A673 (cell line): ENCODE measurements at places on chromosomes 1 and 21. TPM values are rescaled to one million over a fixed set of nuclear protein-coding genes. Genes with fewer than 3 reads are reported as not detected.

Gene HTR1D
- 0.13 and 0.20 TPM in 2 replicates for total RNA-seq

Gene FOXO6
- total RNA-seq: 6.1 and 7.6 TPM in 2 replicates

Gene C21orf58
- total RNA-seq: 41.2 and 51.0 TPM in 2 replicates

Gene CLCNKB
- 0.13 TPM in 1 of 2 replicates, not detected in the other for total RNA-seq

Gene SAMD13
- total RNA-seq: 1.2 and 1.6 TPM in 2 replicates

- DNase-seq: no peak
Observed at GRCh38 chr1:248923352-248924338, 17.6 kb downstream of the PGBD2 start.

DNA sequence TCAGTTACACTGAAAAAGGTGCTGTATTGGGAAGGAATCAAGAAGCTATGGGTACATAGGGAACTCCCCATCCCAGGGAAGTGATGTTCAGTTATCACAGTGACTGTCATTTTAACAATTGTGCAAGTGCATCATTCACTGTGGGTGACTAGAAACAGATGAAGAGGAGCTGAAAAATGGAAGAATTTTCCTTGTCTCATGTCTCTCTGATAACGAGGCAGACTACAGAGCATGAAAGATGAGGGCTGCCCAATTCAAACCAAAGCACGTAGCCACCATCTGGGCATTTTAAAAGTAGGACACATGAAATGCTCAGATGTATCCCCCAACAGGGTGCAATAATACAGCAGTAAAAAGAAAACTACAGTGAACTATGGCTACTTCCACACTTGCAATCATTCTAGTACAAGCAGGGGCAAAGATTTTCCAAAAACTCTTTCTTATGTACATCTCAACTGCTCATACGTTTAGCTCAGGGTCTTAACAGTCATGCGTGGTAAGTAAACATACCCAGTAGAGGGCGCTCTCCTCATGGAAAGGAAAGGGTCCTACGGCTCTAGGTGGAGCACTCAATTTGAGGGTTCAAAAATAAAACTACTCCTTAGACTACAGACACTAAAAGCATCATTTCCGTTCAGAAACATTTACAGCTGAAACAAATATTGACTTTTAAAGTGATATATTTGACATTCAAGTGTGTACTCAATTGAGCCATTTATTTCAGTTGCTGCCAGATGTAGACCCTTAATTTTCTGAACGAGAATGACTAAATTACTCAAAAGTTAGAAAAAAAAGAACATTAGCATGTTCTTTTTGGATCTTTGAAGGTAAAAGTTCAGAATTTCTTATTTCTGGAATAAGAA is 143.2 kb downstream of the KCTD3 start:
- DNase-seq: peak; percentile 77

- peak; percentile 80 for DNase-seq
Observed at GRCh38 chr1:89483010-89483756, 41.4 kb upstream of the LRRC8B start.

GRCh38 chr21:42769820-42770716 is 109.3 kb downstream of the WDR4 start:
- DNase-seq: no peak

DNA sequence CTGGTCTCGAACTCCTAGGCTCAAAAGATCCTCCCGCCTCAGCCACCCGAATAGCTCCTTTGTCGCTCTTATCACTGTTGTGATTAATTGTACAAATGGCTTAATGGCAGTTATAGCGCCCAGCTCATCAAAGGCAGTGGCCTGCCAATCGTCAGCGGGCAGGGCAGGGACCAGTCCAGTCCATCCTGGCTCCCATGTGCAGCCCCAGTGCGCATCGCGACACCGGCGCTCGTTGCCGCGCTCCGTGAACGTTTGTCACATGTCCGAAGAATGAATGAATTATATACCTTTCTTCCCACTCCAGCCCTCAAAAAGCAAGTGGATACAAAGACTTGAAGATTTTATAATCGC is 18.4 kb downstream of the MTX1 start:
- DNase-seq: peak; percentile 73

Gene SLC6A9
- 31.4 and 40.8 TPM in 2 replicates for total RNA-seq

Gene HMGN1
- 447 and 457 TPM in 2 replicates for total RNA-seq

Gene OR2G6
- not detected in 2 replicates for total RNA-seq

DNA sequence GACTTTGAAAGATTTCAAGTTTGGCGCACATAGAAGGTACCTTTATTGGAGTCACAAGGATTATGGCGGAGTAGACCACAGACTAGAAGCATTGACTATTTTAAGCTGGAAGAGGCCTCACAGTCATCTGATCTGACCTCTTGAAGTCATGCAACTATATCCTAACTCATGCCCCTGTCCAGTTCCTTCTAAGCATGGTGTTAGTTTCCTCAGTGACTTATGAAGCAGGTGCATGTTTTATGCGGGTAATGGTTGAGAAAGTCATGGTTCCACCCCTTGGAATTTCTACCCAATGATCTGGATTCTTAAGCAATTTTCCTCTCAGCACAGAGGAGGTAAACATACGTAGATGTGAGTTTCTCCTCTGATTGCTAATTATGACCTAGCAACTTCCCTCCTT is 11.7 kb downstream of the OLFML3 start:
- DNase-seq: no peak

GRCh38 chr1:102588536-102588935 is 519.8 kb downstream of the COL11A1 start:
- DNase-seq: peak; percentile 12

Gene CYP4B1
- total RNA-seq: not detected in 2 replicates

Gene KRTAP12-4
- total RNA-seq: 0.81 and 1.0 TPM in 2 replicates

DNA sequence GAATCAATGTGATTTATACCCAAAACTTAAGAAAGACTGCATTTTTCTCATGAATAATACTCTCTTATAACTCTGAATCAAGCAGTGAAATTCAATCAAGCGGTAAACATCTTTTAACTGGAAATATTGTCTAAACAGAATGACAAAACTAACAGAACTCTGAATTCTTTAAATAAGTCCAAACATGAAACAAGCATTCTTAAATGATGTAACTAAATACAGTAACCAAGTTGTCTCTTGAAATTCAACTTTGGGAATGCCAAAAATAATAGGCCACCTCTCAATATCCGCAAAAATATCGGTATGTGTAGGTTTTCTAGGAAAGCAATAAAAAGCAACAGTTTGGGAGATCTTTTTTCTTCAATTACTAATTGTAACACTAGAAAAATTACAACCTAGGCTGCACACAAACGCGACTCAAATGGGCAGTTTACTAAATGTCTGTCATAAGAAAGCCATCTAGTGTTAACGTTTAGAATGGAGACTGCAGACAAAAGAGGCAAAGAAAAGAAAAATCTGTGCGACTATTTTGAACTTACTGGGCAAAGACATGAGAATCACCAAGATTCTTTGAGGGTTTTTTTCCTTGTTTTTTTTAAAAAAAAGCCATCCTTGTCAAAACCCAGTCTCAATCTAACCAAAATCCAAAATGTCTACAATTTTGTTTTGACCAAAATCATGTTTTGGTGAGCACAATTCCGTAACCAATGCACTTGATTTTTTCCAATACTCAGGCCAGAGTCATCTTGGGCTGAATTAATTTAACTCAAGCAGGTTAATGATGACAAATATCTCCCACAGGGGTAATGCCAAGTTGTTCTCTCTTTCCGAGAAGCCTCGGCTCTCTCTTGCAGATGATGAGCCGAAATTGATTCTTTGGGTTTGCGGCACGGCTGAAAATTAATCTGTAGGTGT is 1.3 kb downstream of the SIPA1L2 start:
- DNase-seq: peak; percentile 71

DNA sequence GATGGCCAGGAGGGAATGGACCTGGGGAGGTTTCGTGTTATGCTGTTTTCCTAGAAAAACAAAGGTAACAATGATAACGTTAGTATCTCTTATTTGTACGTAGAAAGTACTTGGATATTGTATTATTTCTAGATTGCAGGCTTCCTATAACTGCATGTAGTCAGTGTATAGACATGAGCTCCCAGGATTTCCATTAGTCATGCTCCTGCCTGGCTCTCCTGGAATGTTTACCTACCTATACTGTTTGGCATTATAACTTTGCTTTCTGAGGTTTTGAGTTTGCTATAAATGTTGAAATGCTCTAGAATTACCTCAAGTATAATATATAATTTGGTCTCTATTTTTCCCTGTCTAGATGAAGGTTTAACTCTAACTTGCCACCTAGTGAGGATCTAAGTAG is 66.1 kb downstream of the TTC3 start:
- no peak for DNase-seq

Gene RXFP4
- total RNA-seq: not detected in 2 replicates

Gene ZNF691
- total RNA-seq: 13.5 and 14.2 TPM in 2 replicates

DNA sequence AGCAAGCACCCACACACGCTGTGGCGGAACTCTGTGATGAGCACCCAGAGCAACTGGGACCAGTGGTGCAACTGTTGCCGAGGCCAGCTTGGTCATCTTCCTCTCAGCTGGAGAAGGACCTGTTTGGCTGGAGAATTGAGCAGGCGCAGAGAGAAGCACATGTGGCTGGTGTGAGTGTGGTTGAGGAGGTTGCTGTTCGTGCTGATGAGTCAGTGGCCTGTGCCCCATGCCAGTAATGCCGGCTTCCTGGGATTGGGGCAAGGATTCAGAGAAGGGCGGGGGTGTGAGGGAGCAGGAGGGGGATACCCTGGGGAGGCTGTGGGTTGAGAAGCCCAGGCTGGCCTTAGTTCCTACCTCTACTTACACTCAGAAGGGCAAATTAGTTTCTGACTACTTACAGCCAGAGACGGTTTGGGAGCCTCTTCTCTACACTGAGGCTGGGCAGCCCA is 57.5 kb upstream of the EPS8L3 start:
- DNase-seq: no peak

DNA sequence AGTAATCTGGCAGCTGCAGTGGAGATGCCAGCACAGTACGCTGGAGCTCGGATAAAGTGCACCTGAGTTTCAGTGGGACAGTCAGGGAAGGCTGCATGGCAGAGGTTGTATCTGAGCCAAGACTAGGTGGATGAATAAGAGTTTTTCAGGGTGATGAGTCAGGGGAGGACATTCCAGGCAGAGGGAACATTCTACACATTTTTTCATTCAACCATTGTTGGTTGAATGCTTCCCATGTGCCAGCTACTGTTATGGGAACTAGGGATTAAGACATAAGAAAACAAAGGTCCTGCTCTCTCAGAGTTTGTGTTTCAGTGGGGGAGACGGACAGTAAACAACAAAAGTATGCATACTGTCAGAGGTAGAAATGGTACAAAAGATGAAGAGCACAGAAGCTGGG is 5.2 kb downstream of the LEPR start:
- no peak for DNase-seq

Gene TRIM45
- 3.2 and 6.7 TPM in 2 replicates for total RNA-seq

DNA sequence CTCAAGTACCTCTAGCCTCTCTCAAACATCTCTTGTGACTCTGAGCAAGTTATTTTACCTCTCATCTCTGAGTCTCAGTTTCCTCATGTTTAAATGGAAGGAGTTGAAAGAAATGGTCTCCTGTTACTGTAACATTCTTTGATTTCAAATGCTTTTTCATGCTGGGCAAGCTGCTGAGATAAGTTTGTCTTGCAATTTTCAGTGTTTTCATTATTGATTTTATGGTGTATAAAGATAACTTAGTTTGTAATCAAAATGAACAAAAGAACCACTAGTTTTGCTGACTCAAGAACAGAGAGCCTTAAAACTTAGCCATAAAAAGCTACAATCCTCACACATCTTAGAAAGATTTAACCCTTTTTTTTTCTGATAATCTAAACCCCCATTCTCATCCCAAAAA is 4.5 kb downstream of the LIPI start:
- peak; percentile 70 for DNase-seq

Gene CRP
- total RNA-seq: not detected in 2 replicates

Gene OR2T2
- not detected in 2 replicates for total RNA-seq

Gene AURKAIP1
- 172 and 176 TPM in 2 replicates for total RNA-seq

- DNase-seq: no peak
Observed at GRCh38 chr1:116842654-116843053, 67.1 kb upstream of the PTGFRN start.

- no peak for DNase-seq
Observed at GRCh38 chr1:41400225-41400624, 39.0 kb downstream of the FOXO6 start.

DNA sequence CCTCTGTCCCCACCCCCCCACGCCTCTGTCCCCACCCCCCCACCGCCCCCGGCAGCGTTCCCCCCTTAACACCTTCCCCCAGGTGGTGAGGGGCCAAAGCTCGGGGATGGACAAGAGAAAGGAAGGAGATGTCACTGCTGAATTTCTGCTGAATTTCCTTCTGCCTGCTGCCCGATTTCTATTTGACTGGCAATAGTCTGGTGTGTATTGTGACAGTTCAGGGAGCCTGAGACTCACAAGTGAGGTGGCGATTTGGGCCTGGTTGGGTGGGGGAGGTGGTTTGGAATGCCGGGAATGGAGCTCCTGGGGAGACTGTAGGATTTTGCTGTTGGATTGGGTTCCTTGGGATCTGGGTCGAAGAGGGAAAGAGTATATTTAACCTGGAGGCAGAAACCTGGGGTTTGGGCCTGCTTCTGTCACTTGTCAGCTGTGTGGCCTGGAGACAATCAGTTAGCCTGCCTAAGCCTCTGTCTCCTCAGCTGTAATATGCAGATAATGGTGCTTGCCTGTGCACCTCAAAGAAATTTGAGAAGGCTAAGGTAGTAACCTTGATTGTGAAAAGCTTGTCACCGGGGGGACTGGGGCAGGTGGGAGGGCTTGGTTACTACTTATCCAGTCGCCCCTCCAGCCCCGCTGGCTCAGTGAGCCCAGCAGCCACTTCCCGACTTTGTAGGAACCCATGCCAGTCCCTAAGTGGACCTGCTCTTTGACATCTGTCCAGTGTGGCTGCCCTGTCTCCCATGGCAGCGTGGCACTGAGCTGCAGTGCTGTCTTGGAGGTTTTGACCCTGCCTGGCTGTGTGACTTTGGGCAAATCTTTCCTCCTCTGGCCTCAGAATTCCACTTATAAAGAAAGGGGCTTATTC is 7.7 kb upstream of the LMNA start:
- no peak for DNase-seq

DNA sequence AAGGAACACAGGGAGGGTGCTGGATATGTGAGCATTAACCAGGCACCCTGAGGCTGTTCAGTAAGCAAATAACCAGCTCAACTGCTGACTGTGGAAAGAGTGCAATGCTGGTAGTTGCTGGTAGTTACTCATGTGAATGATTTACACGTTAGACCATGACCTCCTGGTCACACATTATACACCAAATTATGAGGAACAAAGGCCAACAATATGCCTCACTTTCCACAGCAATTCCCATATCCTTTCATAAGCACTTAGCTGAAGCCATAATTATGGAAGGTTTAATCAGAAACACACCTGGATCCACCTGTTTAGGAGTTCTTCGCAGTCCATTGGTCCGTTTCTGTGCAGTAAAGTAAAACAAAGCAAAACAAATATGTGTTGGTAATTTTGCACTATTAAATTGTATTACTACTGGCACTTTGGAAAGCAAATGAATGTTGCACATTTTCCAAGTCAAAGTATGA is 281.8 kb downstream of the VAV3 start:
- no peak for DNase-seq

Gene SPRR4
- not detected in 2 replicates for total RNA-seq

GRCh38 chr1:43137445-43138052 is 34.5 kb downstream of the EBNA1BP2 start:
- DNase-seq: no peak

Gene LCE1E
- not detected in 2 replicates for total RNA-seq

- no peak for DNase-seq
Observed at GRCh38 chr1:211653293-211653692, 22.1 kb downstream of the NEK2 start.

GRCh38 chr1:98661544-98662355 is at the start of gene SNX7:
Gene SNX7 (plus strand): TSS chr1:98661721. CDS start chr1:98661732, 11 bp downstream.
- DNase-seq: peak; percentile 48
